ENCODE measurements at places on chromosomes 3 and 15.

DNA sequence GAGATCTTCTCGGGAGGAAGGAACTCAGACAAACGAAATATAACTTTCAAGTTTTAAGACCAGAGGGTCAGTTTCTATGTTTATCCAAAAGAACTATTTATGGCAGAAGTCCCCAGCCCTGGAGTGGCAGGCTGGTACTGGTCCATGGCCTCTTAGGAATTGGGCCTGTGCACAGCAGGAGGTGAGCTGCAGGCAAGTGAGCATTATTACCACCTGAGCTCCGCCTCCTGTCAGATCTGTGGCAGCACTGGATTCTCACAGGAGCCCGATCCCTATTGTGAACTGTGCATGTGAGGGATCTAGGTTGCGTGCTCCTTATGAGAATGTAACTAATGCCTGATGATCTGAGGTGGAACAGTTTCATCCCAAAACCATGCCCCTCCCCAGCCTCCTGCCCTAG is 14.3 kb upstream of the HPS3 start:
- no peak for DNase-seq

DNA sequence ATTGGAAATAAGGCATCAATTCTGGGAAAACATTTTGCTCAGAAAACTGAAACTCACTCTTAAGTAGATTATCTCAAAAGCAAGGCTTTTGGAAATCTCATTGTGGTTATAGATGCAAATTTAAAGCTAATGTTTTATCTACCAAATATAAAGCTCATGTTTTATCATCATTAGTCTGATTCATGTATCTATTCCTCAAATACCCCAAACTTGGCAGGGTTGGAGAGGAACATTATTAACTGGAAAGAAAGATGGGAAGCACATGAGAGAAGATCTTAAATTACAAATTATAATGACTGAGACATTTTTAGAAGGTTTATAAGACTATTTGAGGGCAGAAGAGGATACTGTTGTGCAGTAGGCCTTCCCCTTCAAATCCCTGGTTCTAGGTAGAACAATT is 137.3 kb upstream of the TGFBR2 start:
- DNase-seq = no peak

- no peak for DNase-seq
These were observed 130.9 kb upstream of the SATB1 start for GRCh38 chr3:18556001-18556408.

- DNase-seq = no peak
These were observed 30.5 kb downstream of the KLF13 start for GRCh38 chr15:31357148-31357547.

DNA sequence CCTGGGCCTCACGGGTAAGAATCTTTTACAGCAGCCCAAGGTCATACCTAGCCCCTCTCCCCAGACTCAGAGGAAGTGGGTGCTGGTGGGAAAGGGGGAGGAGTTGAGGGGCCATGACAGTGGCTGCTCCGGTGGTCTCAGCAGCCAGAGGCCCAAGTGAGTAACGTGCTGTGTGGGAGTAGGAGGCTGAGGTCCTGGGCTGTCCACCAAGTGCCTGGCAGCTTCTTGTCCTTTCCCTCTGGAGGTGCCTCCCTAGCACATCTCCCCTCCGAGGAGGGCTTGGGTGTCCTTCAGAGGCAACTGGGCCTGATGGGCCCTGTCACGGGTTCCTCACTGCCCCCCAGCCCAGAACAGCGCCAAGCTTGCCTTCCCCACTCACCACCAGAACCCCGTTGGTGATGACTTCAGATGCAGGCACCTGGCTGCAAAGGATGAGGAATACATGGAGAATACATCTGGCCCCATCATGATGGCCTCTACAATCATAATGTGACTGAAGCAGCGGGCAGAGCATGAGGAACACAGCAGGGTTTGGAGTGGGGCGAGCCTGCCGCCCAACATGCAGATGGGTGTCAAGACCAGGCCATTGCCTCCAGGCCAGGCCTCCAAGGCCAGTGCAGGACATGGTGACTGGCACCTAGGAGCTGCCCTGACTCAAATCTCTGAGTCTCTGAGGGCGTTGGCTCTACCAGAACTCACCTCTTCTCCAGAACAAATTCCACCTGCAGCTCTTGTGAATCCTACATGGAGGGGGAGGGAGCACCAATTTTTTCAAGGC is 3.3 kb downstream of the PLA2G4F start:
- no peak for DNase-seq

- no peak for DNase-seq
These were observed 60.5 kb downstream of the KLF13 start for GRCh38 chr15:31387092-31387478.

GRCh38 chr15:48547286-48547685 is 98.2 kb downstream of the FBN1 start:
- DNase-seq = no peak

DNA sequence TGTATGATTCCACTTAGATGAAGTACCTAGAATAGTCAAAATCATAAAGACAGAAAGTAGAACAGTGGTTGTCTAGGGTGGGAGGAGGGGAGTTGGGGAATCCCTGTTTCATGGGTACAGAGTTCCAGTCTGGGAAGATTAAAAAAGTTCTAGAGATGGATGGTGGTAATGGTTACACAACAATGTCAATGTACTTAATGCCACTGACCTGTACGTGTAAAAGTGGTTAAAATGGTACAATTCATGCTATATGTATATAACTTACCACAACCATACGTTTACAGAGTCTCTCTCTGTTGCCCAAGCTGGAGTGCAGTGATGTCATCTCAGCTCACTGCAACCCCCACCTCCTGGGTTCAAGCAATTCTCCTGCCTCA is 6.5 kb downstream of the SFMBT1 start:
- DNase-seq = no peak

- no peak for DNase-seq
These were observed 39.8 kb downstream of the CHDH start for GRCh38 chr3:53806182-53807116.

- no peak for DNase-seq
These were observed 241.6 kb upstream of the KBTBD8 start for GRCh38 chr3:66756468-66757036.

DNA sequence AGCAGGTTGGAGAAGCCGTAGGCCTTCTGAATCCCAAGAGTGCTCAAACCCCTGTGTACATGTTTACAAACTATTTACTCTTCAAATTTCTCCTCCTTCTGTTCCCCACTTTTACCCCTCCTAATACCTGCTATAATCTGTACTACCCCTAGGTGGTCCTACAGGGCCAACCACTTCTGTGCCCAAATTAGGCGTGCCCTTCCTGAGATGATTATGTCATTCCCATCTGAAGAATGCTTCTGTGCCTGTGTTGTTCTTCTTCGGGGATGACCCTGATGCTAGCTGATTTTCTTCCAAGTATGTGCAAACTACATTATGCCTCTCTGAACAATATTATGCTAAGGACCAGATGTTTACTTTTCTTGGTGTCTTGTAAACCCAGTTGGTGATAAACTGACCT is 20.5 kb downstream of the RBP2 start:
- no peak for DNase-seq

DNA sequence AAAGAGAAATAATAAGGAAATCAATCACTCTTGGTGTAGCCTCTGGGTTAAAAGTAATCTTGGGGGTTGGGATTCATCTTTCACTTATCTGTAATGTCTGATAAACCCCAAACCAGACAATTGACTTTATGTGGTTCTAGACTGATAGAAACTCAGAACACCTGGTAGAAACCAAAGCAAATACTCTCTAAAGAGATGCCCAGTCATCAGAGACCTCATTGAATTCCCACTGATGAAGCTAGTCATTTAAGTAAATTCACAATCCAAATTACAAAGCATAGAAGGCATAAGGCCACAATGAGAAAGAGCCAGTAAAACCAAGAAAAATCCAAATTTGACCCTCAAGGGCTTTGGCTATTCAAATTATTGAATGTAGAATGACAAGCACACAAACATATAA is 250.6 kb downstream of the MBNL1 start:
- no peak for DNase-seq

GRCh38 chr15:70269311-70269911 is 171.7 kb upstream of the TLE3 start:
- DNase-seq = no peak

GRCh38 chr3:20637729-20638128 is 451.7 kb upstream of the SGO1 start:
- DNase-seq = no peak

DNA sequence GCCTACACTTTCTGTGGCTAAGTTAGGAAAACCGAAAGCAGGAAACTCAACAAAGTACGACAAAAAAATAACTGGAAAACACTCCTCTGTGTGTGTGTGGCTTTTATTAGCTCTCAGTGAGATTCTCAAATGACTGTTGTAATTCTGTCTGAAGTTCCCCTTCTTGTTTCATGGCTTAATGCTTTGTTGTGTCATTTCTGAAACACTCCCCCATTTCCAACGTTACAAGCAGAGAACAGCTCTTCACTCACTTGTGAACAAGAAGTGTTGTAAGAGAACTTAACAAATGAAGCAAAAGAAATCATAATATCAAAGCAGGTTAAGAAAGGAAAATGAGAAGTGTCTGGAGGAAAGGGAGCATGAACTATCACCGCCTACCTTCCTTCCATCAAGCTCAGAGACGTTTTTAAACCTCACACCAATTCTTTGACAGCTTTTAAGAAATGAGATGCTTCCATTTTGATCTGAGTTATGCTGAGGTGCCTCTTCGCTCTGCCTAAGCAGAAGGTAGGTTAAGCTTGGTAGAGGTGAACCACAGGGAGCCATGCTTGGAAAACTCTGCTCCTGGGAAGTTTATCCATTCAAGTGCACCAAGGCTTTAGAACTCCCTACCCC is 12.4 kb upstream of the SEC62 start:
- DNase-seq = no peak

DNA sequence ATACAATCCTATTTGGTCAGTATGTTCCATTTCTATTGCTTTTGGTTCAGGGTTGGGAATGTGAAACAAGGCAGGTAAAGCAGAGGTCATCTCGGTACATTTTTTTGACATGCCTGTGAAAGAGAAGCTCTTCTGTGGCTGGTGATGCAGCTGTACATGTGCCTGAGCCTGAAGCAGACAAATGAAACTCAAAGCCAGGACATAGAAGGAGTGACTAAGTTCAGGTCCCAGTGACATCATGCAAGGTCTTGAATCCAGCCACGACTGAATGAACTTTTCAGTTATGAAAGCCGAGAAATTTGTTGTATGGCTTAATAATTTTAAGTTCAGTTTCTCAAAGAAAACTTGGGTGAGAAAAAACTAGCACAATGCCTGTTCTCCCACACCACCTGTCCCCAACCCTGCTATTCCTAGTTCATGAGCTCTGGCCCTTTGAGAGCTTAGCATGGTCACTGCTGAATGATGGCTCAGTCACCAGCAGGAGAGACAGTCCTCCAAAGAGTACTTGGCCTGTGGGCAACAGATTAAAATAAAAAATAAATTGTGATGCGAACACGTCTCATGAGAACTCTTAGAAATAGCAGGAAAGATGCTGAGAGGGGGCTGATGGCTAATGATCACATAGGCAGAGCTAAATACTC is 600.2 kb upstream of the GRM7 start:
- no peak for DNase-seq

GRCh38 chr3:10223676-10224639 is 24.3 kb upstream of the TATDN2 start:
- no peak for DNase-seq

- no peak for DNase-seq
These were observed 77.3 kb upstream of the TSPAN3 start for GRCh38 chr15:77148191-77148590.

- no peak for DNase-seq
These were observed 192.5 kb downstream of the GOLGA6L6 start for GRCh38 chr15:20348900-20349773.

- no peak for DNase-seq
These were observed 29.0 kb downstream of the CCR3 start for GRCh38 chr3:46271209-46271745.

- no peak for DNase-seq
These were observed 77.2 kb downstream of the PPP2R3A start for GRCh38 chr3:136042608-136043221.

DNA sequence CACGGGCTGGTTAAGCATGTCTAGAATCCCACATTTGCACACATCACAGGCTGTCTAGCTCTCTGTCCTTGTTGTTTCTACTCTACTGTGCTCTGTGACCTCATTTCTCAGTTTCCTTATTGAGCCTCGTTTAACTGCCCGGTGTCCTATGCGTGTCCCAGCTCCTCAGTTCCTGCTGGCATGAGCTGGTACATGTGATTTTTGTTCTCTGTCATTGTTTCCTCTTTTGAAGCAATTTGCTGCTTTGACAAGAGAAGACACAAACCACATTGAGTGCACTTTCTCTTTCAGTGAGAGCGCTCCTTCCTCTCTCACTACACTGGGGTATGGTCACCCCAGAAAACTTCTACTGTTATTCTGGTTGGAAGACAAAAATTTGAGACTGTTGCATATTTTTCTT is 563.5 kb downstream of the PDCD6IP start:
- DNase-seq = no peak

- DNase-seq = no peak
These were observed 21.8 kb downstream of the LRRC31 start for GRCh38 chr3:169847896-169848295.

DNA sequence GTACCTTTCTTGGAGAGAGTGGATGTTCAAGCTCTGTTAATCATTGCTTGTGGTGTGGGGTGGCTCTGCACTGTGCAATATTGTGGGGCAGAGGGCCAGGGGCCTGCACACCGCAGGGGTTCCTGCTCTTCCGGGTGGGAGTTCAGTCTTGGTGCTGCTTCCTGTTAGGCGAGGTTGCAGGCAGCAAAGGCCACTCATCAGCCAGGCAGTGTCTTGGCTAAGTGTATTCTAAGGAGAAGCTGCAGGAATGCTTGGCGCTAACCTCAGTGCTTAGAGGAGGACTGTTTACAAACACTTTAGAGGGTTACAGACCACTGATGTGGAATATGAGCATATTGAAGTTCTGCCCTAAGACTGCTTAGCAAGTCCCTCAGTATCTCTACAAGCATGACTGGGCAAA is 81.7 kb downstream of the CEP63 start:
- DNase-seq = no peak

- no peak for DNase-seq
These were observed 29.5 kb upstream of the ULK4 start for GRCh38 chr3:41991437-41991836.

- DNase-seq = peak; percentile 16
These were observed 36.2 kb upstream of the C3orf38 start for GRCh38 chr3:88113311-88114162.

DNA sequence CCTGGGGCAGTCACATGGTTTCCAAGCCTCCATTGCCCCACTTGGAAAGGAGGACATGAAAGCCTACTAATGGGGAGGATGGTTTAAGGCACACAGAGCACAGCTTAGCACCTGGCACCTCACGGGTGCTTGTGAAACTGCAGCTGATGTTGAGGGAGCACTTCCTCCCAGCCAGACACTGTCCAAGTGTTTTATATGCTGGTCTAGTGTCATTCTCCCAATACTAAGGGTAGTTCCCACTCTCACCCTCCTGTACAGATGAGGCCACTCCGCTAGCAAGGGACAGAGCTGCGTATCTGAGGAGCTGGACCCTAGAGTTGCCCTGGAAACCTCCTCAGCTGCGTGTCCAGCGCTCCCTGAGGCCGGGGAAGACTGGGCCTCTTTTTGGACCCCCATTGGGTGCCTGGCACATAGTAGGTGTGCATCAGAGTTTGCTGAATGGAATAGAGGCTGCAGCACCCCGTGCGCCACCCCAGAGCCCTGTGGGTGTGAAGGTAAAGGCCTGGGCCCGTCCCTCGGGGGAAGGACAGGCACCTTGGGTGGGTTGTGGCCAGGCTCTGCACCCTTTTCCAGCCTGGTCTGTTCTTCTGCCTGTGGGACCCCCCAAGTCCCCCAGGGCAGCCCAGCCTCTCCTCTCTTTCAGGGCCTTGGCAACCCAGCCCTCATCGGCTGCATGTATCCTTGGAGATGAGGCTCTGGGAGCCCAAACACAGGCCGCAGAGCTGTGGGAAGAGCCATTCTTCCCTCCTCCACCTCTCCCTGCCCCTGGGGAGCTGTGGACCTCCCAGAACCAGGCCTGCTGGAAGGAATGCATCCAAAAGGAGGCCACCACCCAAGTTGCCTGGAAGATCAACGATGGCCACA is 31.3 kb downstream of the DNASE1L3 start:
- no peak for DNase-seq
